ENCODE measurements at places on chromosomes 16 and 17.

DNA sequence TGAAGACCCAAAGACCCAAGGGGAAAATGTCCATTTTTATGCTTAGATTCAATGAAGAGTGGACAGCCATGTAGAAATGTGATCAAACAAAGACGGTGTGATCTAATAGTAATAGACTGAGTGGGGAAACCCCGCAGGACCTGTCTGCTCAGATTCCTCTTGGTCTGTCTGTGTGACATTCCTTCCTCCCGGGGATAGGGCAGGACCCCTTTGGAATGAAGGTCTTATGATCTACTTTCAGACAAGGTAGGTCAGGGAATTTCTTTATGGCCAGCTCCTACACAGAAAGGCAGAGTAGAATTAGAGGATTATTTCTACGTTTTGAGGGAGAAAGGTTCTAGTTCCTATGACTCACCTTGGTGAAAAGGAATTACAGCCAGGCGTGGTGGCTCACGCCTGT lies 267.6 kb downstream of the STX8 start:
- DNase-seq, result no peak

DNA sequence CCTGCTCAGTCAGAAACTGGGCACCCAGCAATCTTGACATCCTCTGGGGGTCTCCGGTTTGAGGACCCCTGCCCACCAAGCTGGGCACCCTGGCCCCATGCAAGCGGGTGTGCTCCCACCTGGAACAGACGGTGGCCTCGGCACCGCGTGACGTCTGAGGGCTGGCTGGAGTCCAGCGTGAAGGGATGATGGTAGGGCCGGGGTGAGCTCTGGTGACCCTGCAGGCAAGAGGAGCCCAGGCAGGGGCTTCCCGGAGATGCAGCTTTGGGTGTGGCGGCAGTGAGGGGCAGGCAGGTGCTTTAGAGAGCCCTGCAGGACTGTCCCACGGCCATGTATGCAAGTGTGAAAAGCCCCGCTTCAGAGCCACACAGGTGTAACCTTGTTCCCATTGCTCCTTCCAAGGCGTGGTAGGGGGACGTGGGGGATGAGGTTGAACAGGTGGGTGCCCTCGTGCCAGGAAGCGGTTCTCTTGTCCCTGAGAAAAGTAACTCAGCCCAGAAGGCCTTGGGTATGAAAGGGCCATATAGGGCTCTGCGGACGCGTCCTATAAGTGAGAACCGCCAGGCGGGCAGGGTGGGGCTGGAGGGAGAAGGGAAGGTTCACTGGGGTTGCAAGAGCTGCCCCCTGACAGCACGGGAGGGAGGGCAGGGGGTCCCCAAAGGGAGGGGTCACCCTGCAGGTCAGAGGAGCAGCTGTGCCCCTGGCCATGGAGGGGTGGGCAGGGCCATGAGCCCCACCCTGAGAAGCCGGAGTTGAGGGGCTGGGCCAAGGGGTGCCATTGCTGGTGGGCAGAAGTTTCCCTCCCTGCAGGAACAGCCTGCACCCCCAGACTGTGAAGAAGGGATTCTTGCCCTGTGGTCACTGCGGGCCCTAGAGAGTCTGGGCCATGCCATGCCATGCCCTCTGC lies 9.2 kb downstream of the RGS11 start:
- no peak for DNase-seq

- DNase-seq, result no peak
These were observed 33.6 kb upstream of the CPPED1 start for GRCh38 chr16:12837291-12837690.

DNA sequence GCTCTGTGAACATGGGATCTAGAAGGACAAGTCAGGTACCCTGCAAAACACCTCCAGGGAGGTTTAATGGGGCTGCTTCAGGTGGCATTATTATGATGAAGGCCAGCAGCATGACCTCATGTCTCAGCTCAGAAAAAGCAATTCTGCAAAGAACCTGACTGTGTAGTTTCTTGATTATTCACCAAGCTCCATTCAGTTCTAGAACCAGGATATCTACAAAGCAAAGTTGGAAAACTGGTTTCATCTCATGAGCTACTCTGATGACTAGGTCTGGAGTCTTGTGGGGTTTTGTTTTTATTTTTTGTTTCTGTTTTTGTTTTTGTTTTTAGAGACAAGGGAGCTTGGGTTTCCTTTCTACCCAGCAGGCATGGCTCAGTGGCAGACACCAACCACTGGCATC lies 19.0 kb upstream of the LRRC37A3 start:
- DNase-seq, result no peak

DNA sequence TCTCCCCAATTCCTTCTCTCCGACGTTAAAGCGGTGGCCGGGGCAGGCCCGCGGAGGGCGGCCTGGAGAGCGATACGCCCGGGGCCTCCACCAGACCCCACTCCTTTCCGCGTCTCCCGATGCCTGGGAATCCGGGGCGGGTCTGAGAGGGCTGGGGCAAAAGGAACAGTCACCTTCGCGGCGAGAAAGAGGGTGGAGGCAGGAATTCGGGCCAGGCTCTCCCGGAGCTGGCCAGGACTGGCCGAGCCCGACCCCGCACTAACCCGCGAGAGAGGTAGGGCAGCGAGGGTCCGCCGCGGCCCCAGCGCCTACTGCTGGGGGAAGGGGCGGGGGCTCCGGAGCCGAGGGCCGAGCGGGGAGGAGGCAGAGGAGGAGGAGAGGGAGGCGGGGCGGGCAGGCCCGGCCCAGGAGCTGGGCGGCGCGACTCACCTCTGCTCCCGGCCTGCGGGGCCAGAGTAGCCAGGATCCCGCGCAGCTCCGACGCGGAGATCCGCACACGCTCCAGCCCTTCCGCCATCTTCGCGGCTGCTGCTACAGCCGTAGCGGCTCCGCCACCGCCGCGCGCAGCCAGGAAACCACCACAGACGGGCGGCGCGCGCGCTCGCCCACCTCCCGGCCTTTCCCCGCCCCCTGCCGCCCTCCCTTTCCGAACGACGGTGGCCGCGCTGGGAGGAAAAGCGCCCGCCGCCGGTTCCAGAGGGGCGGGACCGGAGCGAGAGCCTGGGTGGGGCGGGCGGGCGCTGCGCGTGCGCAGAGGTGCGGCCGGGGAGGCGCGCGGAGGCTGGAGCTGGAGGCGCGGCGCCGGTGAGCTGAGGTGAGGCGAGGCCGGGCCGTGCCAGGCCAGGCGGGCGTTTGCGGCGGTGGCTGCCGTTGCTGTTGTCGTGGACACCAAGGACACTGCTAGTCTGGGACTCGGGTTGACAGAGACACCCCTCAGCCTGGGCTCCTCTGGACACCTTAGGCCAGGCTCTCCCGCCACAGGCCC lies at the start of the genes SMG6 and SRR:
Gene SMG6 (minus strand): TSS at position 582 of the 985 bp plus-strand sequence. CDS start 65 bp downstream, at position 517.
Gene SRR (plus strand): TSS at position 747 of the 985 bp plus-strand sequence. CDS start 11,611 bp downstream, outside the sequence.
- DNase-seq, result peak; percentile 97

- peak; percentile 97 for DNase-seq
These were observed 53.2 kb downstream of the NT5M start for GRCh38 chr17:17356149-17356930.

Measured in NCI-H82 (cell line).